Stimulated activated CD4-positive, alpha-beta T cell treated with anti-CD3 and anti-CD28 coated beads, TNF-alpha, amount 100 ng/mL, for 24 hours (primary cell): ENCODE measurements at places on chromosomes 7 and 10.

GRCh38 chr10:48805848-48806247, 121.2 kb downstream of the WDFY4 start:
- no peak for DNase-seq

DNA sequence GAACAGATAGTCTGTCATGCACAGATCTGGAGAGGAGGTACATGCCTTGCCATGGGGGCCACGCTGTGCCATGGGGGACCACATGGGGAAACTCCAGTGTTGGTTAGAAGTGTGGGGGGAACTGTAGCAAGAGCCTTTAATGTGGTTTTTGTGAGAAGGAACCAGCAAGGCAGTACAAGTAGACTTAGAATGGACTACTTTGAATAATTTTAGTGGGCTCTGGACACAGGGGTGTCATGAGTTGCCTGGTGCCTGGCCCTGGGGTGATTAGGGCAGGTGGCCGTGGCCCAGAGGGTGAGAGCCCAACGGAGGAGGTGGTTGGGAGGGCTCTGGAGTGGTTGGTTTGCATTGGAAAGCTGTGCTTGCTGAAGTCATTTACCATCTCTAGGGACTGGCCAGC, 77.2 kb downstream of the CXCL12 start:
- DNase-seq: no peak

- DNase-seq: no peak
These were observed 94.3 kb upstream of the SDK1 start for GRCh38 chr7:3206771-3207191.

DNA sequence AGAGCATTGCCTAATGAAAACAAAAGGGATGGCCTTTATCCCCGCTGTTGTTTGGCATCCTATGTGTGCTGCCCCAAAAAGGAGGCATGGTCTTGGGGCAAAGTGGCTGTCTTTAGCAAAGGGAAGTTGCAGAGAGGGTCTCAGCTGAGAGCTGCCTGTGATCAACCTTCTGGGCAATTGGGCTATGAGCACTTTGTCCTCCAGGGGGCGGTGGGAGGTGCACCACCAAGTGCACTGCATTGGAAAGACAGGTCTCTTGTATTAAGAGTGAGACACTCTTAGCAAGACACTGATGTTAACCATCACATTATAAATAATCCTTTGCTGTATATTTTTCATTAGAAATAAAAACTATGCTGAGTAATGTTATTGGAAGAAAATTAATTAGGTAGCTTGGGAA, 314.8 kb downstream of the POM121L12 start:
- no peak for DNase-seq

DNA sequence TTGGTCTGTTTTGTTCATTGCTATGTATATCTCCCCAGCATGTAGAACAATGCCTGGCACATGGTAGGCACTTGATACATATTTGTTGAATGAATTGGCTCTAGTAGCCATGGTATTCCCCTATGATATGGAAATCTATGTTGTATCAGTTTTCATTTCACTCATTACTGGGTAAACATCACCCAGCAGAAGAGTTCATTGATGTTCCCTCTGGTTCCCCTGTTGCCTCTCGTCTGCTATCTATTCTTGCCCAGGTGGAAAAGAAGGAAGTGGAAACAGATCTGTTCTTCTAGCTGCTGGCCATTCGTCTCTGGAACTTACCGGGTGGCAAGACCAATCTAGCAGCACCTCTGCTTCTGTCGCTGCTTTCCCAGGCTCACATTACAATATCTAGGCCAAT, 71.5 kb downstream of the LRRC4 start:
- no peak for DNase-seq

DNA sequence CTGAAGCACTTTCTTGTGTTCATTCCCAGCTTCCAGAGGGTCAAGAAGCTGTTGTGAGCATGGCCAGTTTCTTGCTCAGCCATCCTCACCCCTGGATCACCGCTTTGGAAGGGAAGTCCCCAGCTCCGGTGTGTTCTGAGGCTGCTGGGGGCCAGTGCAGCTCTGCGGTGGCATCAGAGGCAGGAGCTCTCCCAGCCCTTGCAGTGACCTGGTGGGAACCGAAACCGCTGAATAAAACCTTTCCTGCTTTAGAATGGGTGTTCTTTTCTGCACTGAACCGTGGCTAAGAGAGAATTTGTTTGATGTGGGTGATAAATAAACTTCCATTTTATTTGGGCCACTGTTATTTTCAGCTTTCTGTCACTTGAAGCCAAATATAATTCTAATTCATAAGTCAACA, 450.9 kb upstream of the VSTM2A start:
- DNase-seq: no peak

GRCh38 chr10:116587878-116588591, 2.7 kb upstream of the PNLIPRP1 start:
- no peak for DNase-seq

- DNase-seq: no peak
These were observed 98.6 kb downstream of the BTRC start for GRCh38 chr10:101452593-101452992.

- no peak for DNase-seq
These were observed 31.0 kb downstream of the SLIT1 start for GRCh38 chr10:97154781-97155180.

GRCh38 chr10:93915598-93915997, 21.8 kb downstream of the SLC35G1 start:
- no peak for DNase-seq

- DNase-seq: no peak
These were observed 455 bp downstream of the CUL2 start for GRCh38 chr10:35089611-35090161.
